ENCODE measurements at places on chromosomes 5 and 9.

GRCh38 chr5:66246608-66247007 lies 102.5 kb downstream of the SREK1 start:
- DNase-seq, result no peak

GRCh38 chr5:116242343-116242742 lies 157.5 kb downstream of the COMMD10 start:
- no peak for DNase-seq

- no peak for DNase-seq
Observed at GRCh38 chr9:85469041-85469440, 272.7 kb downstream of the AGTPBP1 start.

- peak; percentile 67 for DNase-seq
Observed at GRCh38 chr9:33167972-33168461, 881 bp upstream of the B4GALT1 start.

GRCh38 chr9:129665814-129666520 lies 520 bp downstream of the PRRX2 start:
- DNase-seq, result no peak

- no peak for DNase-seq
Observed at GRCh38 chr5:10563110-10563944, 543 bp upstream of the ANKRD33B start.

GRCh38 chr5:14174230-14174636 lies 31.1 kb downstream of the TRIO start:
- DNase-seq, result peak; percentile 64

- no peak for DNase-seq
Observed at GRCh38 chr5:11171236-11171635, 410.2 kb upstream of the DAP start.

GRCh38 chr5:65808818-65809217 lies 86.8 kb downstream of the NLN start:
- no peak for DNase-seq

DNA sequence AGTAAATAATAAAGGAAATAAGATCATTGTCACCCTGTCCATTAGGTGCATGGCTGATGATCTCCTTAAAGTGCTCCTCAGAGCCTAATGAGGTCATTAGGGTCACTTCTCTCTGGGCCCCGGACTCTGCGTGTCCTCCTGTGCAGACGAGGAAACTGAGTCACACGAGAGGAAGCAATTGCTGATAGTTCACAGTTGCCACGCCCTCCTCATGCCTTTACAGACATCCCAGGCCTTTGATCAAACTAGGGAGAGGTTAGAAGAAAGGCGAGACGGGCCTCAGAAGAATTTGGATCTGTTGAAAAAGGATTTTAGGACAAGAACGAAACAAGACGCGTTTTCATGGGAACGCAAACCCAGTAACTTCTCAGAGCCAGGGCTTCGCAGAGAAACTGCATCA lies 32.0 kb upstream of the MSX2 start:
- DNase-seq, result no peak

DNA sequence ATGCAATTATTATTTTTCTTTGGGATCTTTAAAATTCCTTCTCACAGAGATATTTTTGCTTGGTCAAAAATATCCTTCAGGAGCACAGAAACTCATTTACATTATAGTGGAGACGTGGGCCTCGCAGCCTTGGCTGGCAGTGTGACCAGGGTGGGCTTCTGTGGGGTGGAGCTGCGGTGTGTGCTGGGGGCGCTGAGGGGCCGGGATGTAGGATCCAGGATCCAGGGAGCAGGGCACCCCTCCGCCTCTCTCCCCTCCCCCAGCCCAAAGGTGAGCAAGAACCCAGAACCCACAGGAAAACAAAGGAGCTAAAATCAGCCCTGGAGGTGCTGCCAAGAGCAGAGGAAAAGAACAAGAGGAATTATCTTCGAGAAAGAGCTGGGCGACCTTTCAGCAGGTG lies 79.1 kb upstream of the OLFM1 start:
- no peak for DNase-seq

- no peak for DNase-seq
Observed at GRCh38 chr5:175745210-175745609, 87.3 kb downstream of the HRH2 start.

DNA sequence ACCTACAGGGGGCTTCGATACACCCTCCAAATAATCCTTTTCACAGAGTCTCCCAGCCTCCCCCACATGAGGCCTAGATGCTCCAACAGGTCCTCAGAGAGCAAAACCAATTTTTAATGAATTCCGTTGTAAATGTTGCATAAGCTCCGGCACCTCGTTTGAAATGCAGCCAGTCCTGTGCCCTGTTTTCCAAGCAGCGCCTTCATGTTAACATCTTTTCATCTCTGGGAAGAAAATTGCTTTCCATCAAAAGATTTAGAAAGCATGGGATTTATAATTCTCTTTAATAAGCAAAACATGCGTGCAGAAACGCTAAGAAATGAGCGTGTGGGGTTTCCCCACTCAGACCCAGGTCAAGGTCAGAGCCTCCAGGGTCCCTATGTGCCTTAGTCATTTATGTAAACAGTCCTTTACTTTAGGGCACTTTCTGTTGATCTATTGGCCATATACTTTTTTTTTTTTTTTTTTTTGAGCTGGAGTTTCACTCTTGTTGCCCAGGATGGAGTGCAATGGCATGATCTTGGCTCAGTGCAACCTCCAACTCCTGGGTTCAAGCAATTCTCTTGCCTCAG lies 177.5 kb upstream of the S1PR3 start:
- DNase-seq, result no peak

DNA sequence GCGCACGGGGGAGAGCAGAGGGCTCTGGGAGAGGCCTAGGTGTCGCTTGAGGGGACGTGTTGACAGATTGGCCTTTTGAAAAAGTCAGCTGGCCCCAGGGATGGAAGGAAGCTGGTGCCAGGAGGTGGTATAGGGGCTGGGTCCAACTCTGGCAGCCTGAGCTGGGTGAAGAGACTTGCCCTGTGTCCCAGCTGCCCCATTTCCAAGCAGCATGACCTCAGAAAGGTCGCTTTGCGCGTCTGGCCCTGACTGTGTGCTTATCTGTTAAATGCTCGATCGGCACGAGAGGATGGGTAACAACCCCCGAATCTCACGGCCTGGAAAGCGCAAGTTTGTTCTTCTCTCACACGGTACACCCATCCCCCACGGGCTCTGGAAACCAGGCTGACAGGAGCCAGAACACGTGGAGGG lies 31.2 kb upstream of the LAMC3 start:
- no peak for DNase-seq

- DNase-seq, result no peak
Observed at GRCh38 chr9:135879237-135879601, 28.1 kb downstream of the CAMSAP1 start.

- DNase-seq, result peak; percentile 39
Observed at GRCh38 chr5:109691996-109692395, 2.3 kb downstream of the MAN2A1 start.

DNA sequence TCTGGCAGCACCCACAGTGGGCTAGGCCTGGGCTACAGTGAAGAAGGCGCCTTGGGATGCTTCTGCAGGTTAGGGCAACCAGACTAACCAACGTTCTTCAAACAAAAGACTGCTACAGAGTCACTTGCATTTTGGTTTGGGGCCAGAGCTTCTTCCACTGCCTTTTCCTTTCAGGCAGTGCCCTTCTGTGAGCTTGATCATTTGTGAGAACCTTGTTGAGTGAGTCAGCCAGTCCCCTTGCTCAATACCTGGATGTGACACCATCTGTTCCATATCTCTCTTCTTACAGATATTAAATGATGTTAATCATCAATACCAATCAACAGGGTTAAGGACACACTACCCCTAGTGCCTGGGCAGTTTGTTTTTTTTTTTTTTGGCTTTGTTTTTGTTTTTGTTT lies 46.5 kb upstream of the VDAC1 start:
- DNase-seq, result no peak

- DNase-seq, result peak; percentile 51
Observed at GRCh38 chr5:38208782-38209378, 49.5 kb upstream of the EGFLAM start.

GRCh38 chr5:149387982-149388381 lies 8.9 kb upstream of the IL17B start:
- no peak for DNase-seq

- DNase-seq, result peak; percentile 66
Observed at GRCh38 chr9:128244837-128245231, 31.0 kb downstream of the GOLGA2 start.

DNA sequence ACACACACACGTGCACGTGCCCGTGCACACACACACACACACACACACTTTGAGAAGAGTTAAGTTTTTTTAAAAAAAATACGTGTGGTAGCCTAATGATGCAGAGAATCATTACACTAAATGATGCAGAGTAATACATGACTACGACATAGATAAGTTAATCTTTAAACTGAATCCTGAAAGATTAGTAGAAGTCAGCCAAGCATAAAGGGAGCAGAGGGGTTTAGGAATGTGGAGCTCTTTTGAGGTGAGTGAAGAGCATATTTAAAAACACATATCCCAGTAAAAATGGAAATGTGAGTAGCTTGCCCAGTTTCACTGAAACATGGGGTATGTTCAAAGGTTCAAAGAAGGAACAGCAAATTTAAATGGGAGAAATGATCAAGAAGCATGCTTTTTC lies 61.3 kb upstream of the TYRP1 start:
- DNase-seq, result no peak

- DNase-seq, result peak; percentile 96
Observed at GRCh38 chr5:4700069-4700468, 440.1 kb upstream of the ADAMTS16 start.

DNA sequence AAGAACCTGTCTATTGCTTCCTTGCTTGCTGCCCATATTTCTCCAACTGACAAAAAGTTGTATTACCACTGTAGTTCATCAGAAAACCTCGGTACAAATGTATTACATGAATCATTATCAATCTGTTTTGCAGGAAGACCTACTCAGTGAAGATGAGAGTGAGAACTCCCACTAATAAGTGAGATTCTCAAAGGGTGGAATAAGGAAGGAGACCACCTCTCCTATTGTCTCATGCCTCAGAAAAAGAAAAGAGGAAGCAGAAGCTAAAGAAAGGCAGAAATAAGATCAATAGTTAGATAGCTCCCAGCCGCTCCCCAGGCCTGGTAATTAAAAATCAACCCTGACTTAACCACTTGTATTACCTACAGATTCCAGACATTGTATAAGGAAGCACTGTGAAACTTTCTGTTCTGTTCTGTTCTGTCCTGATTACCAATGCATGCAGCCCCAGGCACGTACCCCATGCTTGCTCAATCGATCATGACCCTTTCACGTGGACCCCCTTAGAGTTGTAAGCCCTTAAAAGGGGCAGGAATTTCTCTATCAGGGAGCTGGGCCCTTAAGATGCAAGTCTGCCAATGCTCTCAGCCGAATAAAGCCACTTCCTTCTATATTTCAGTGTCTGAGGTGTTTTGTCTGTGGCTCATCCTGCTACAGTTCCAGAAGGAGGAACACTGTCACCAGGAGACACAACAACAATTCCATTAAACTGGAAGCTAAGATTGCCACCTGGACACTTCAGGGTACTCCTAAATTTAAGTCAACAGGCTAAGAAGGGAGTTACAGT lies 152.5 kb upstream of the COX7C start:
- DNase-seq, result peak; percentile 4

DNA sequence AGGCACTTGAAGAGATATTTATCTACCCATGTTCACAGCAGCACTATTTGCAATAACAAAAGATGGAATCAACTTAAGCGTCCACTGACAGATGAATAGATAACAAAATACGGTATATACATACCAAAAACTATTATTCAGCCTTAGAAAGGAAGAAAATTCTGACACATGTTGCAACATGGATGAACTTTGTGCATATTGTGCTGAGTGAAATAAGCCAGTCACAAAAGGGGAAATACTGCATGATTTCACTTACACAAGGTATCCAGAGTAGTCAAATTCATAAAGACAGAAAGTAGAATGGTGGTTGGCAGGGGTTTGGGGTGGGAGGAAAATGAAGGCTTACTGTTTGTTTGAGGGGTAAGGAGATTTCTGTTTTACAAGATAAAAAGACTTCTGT lies 66.0 kb downstream of the FBN2 start:
- DNase-seq, result no peak

DNA sequence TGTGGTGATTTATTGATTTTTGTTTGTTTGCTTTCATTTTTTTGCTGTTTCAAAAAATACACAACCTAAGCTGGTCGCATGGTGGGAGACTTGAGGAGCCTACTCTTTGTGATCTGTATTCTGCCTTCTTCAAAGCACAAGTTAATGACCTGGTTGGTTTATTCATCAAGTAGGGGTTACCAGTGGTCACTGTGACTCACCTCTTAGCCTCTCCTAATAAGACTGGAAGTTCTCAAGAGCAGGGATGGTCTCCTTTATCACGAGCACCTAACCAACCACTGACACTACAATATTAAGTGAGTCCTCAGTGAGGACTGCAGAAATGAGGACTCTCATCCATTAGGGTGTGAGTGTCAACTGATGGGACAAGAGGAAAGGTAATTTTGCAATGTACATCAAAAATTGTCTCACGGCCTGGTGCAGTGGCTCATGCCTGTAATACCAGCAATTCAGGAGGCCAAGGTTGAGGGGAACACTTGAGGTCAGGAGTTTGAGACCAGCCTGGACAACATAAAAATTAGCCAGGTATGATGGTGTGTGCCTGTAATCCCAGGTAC lies 13.6 kb upstream of the MTMR12 start:
- no peak for DNase-seq

DNA sequence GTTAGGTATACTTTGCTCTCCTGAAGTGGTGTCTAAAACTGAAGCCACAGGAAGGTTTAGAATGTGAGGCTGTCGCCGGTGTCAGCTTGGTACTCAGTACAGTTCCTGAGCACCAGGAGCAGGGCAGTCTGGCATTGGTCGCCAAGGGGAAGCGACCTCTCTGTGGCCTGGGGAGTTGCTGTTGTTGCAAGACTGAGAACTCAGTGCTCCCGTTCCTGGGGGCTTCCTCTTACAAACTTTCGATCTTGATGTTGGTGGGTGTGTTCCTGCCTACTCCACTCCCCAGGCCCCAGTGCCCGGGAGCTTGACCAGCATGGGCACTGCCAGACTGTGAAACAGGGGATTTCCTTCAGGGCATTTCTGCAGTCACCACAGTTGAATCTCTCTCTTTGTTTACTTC lies 52.4 kb upstream of the PPARGC1B start:
- DNase-seq, result no peak

GRCh38 chr9:82333671-82334070 lies 345.1 kb downstream of the SPATA31D1 start:
- DNase-seq, result no peak

- DNase-seq, result no peak
Observed at GRCh38 chr5:91028499-91028956, 354.6 kb downstream of the ARRDC3 start.

DNA sequence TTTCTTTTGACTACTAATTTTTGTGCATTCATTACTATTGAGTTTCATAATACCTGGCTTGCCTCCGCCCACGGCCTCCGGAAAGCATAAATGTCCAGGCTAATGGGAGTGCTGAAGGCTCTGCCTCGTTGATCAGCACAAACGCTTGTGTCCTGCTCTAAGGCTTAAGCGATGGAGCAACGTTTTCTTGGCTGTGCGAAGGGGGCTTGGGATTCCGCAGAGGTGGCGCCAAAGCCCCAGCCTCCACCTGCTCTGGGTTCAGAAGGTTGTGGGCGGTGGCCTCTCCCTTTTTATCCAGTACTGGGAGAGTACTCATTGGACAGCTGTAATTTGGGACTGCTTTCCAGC lies 19.7 kb downstream of the ANXA2R start:
- DNase-seq, result no peak

- no peak for DNase-seq
Observed at GRCh38 chr5:137506296-137506695, 7.2 kb upstream of the SPOCK1 start.

- DNase-seq, result no peak
Observed at GRCh38 chr5:63794979-63795378, 167.3 kb downstream of the HTR1A start.
